Activated CD4-positive, alpha-beta memory T cell treated with anti-CD3 and anti-CD28 coated beads, Interleukin-2, amount 10 ng/mL, durations not matched to agents 7 days and 5 days (primary cell): ENCODE measurements at places on chromosomes 13 and 19.
A peak's percentile ranks its signal among the peaks of the same experiment; 100 is the strongest.

DNA sequence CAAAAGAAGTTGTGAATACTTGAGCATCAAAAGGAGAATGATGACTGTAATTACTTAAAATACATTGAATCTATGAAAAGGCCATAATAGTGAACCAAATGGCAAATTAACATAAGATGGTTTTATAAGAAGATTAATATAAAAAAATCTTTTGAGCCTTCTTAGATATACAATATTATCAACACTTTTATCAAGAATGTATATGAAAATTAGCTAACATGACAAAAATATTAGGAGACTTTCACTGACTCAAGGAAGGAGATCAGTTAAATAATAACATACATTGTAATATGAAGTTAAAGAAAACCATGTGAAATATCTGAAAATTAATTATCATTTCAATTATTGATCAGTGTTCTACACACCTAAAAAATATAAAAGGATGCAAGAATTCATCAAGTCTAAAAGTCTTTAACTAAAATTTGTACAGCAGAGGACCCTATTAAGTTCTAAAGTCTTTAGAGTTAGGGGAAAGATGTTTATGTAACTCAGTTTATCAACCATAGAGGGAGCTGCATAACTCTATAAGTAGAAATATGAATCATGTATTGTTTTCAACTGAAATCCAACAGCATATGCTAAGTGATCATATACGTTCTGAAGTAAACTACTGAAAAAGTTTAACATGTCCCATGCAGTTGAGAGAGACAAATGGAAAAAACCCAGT lies 756.1 kb upstream of the MIR17HG start:
- DNase-seq = no peak

GRCh38 chr19:49564616-49565045 lies 15.7 kb downstream of the NOSIP start:
- DNase-seq = peak; percentile 27

DNA sequence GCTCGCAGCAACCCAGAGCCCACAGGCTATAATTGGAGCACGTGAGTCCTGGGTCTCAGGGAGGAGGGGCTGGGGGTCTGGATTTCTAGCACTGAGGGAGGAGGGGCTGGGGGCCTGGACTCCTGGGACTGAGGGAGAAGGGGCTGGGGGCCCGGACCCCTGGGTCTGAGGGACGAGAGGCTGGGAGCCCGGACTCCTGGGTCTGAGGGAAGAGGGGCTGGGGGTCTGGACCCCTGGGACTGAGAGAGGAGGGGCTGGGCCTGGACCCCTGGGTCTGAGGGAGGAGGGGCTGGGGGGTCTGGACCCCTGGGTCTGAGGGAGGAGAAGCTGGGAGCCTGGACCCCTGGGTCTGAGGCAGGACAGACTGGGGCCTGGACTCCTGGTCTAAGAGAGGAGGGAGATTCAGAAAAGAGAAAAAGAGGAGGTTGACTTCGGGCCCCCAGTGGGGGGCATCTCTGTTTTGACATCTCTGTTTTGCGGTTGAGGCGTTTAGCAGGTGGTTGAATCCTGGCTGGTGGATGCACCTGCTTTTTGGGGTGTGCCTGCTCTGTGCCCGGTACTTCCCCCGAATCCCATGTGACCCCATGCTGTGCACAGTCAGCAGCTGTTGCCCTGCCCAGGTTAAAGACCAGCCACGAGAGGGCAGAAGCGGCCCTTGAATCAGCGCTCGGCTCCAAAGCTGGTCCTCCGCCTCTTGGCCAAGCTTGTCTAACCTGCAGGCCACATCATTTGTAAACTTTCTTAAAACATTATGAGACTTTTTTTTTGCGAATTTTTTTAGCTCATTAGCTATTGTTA lies 10.5 kb downstream of the PVR start:
- DNase-seq = peak; percentile 80

DNA sequence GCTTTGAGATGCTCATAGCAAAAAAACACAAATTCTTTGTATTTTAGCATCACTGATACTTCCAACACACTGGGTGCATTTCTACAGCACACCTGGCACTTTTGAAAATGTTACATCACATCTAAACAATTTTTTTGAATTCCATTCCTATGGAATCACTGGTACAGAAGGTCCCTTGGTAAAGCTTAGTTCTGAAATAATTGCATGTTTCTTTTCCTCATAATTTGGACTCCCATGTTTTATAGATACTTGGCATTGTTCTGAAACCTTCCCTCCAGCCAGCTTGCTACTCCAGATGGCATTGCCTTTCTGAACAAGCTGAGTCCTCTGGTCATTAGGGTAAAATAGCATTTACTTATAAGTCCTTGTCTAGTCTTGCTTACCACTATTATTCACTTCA lies 481.3 kb upstream of the GPC6 start:
- no peak for DNase-seq

DNA sequence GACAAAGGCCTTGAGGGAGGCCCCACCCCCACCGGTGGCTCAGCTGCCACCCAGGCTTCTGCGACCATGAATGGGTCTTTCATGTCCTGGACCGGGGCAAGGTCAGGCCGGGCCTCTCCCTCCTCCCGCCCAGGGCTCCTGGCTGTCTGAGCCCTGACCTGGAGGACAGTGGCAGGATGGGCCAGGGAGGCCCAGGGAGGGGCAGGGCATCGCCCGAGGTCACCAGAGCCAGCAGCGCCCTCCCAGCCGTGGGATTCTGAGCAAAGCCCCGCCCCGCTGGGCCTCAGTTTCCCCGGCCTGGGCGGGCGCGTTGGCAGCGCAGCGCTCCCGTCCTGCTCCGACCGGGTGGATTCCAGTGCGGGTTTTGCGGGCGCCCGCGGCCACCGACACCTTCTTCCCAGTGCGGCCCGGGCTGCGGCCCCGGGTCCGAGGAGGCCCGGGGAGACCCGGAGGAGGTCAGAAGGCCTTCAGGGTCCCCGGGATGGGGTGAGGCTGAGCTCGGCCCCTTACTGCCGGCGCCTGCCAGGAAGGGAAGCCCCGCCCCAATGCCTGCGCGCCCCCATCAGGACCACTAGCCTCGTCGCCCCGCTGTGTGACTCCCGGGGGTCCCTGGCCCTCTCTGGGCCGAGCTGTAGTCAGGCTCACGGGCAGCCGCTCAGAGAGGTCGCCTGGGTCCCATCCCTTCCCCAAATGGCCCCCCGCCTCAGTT lies 24.6 kb upstream of the SEMA6B start:
- DNase-seq = no peak

DNA sequence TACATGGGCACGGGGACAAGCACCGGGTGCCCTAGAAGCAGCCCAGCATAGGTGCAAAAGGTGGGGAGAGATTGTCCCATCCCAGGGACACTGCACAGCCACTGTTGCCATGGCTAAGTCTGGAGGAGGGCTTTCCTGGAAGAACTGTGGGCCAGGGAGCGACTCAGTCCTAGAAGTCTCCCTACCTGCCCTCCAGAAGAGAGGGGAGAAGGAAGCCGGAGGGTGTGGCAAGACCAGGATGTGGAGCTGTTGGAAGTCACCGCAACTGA lies 2.3 kb upstream of the FBN3 start:
- DNase-seq = no peak

DNA sequence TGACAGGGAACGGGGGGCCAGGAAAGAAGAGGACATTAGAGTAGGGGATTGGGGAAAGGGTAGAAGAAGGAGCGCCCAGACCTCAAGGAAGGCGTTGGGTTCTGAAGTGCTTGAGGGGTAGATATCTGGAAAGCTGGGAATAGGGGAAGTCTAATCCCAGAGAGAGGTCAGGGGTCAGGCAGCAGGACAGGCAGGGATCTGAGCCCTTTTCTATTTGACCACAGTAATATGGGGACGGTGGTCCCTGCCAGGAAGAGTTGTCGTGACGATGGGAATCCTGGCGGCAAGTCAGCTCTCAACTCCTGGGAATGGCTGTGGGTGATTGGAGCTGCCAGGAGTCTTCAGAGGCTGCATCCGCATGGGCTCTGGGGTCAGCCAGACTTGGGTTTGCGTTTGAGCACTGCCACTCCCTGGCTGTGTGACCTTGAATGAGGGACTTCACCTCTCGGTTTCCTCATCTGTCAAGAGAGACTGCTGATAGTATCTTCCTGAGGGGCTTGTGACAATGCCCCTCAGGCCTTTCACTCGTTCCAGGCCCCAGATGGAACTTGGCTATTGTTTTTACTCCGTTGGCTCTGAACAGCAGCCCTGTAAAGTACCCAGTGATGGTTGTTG lies 1.3 kb downstream of the AP2A1 start:
- DNase-seq = no peak

GRCh38 chr13:111862836-111863815 lies 203.8 kb upstream of the SOX1 start:
- DNase-seq = no peak

DNA sequence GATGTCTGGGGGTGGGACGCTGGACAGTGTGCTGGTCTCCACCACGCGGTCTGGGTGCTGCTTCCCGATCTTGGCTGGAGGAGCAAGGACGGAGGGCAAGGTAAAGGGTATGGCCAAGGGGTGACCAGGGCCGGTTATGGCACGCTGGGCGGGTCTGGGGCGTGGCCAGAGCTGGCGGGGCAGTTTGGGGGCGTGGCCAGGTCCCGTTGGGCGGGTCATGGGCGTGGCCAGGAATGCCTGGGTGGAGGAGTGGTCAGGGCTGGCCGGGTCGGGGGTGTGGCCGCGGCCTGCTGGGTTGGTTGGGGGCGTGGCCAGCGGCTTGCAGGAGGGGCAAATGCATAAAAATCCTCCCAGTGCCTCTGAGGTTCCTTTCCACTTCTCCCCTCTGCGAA lies 19.2 kb downstream of the GPX4 start:
- peak; percentile 65 for DNase-seq

GRCh38 chr13:89900104-89900765 lies 1447.3 kb upstream of the MIR17HG start:
- DNase-seq = no peak

- no peak for DNase-seq
Measured at GRCh38 chr13:31956980-31957644, 74.5 kb upstream of the FRY start.

GRCh38 chr13:71303144-71303543 lies 563.9 kb downstream of the DACH1 start:
- DNase-seq = no peak

GRCh38 chr19:37452500-37453245 lies 14.6 kb downstream of the ZNF569 start:
- no peak for DNase-seq

- peak; percentile 76 for DNase-seq
Measured at GRCh38 chr19:47573071-47574026, at the start of gene ZNF541. Gene ZNF541, minus strand, starts transcription at chr19:47573148. Its CDS starts 17,292 bp downstream, at chr19:47555856.

GRCh38 chr13:78032132-78032531 lies 113.5 kb upstream of the EDNRB start:
- no peak for DNase-seq

DNA sequence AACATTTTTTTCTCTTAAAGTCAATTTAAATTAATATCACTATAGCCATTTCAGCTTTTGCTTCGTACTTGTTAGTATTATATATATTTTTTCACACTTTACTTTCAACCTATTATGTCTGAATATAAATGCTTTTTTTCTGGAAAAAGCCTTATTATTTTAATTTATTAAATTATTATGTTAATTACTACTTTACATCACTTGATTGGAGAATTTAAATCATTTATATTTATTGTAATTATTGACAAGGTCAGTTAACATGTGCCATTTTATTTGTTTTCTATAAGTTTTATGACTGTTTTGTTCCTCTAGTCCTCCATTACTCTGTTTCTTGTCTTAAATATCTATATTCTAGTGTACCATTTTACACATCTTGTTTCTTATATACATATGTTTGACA lies 1333.4 kb upstream of the MIR17HG start:
- no peak for DNase-seq

DNA sequence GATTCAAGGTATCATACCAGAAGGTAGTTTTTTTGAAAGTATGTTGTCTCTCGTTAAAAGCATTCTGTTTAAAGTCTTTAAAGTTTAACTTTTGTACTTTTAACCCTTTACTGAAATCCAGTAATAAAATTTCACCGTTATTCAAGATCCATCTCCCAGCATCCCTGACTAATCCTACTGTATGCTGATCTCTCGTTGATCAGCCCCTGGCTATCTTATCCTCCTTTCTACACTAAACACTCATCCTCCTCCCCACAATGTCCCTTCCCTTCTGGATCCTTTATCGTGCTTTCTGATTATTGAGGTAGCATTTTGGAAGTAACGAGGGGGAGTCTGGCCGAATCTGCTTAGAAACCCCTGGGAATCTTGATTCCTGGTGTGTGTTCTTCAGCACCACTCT lies 1.3 kb downstream of the TPP2 start:
- no peak for DNase-seq

DNA sequence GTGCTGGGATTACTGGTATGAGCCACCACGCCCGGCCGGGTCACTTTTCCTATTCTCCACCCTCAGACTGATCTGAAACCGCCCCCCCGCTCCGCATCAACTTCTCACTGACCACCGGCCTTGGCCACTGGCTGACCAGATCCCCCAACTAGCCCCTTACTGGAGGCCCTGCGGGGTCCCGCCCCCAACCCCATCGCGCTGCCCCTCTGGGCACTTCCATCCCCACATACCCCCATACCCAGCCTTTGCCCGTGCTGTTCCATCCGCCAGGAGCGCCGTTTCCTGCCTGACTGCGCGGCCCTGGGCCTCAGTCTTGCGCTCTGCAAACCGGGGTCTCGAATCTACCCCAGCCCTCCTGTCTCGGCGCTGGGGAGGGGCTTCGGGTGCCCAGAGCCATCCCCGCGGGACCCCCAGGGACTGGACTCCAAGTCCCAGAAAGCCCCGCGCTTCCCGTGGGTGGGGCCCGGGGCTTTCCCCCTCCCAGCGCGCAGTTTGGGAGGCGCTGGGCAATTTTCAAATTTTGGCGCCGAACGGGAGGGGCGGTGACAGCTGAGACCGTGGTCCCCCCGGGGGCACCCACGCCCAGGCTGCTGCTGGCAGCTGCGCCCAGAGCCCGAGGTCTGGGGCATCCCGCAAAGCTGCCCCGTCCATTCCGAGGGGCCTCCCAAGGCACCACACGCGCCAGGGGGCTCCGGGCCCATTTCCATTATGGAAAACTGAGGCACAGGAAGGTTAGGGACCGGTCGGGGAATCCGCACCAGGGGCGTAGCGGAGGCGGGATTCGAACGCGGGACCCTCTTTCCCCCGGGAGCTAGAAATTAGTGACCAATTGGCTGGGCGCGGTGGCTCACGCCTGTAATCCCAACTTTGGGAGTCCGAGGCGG lies 5.2 kb upstream of the LMNB2 start:
- DNase-seq = peak; percentile 81

- no peak for DNase-seq
Measured at GRCh38 chr13:107867701-107868661, 347.4 kb downstream of the LIG4 start.

DNA sequence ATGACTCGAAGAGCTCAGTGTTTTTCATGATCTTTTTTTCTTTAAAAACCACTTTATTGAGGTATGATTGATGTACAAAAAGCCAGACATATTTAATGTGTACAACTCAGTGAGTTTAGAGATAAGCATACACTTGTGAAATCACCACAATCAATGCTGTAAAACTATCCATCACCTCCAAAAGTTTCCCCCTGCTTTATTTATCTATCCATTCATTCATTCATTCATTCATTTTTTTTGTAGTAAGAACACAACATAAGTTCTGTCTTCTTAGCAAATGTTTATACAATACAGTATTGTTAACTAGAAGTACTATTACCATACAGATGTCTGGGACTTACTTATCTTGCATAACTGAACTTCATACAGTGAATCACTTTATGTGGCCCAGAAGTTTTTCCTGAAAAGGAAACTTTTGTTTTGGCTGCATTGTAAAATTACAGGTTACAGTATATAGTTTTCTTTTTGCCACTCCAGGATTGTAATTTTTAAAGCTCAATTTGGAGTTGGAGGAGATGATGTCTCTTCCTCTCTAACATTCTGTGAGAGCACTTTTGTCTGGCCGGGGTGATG lies 6.7 kb downstream of the RAP2A start:
- DNase-seq = no peak
